Inflammatory macrophage treated with lipopolysaccharide for 1 hour (primary cell): ENCODE measurements at places on chromosomes 3 and 15.
A peak's percentile ranks its signal among the peaks of the same experiment; 100 is the strongest.

DNA sequence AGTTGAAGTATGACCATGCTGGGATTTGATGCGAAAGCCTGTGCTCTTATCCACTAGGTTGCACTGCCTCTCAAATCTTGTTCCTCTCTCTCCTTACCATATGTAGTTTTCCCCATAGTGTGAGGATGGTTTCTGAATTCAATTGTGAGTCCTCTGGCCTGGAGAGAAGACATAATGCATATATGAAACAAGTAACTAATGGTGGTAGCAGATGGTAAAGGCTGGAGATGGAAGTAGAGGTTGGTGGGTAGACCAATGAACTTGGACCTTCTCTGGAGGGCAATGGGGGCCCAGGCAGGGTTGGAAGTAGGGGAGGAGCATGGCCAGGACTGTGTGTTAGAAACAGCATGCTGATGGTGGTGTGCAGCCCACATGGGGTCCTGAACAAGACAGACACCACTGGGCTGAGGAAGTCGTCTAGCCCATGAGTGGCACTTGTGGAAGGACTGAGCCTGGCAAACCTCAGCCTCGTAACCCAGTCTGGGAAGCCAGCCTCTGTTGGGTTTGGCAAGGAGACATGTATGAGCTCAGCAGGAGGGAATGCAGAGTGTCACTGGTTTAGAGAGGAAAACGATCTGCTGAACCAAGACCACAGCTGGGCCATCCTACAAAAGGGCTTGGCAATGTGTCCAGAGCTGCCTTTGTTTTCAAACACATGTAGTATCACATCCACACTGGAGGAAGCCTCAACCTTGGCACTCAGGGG is 18.5 kb upstream of the LMCD1 start:
- DNase-seq = no peak

DNA sequence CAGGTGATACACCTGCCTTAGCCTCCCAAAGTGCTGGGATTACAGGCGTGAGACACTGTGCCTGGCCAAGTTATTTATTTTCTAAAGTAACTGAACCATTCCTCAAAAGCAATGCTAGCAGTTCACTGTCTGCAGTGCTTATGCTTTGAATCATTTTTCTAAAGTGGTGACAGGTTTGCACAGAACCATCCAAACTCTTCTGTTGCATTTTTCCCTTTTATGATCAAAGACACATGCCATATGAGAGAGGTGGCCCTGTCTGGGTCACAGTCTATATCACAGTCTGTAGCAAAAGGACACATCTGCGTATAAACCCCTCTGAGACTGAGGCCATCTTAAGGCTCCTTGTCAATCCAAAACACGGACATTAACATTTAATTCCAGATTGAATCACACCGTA is 17.2 kb downstream of the CDCP1 start:
- DNase-seq = no peak

DNA sequence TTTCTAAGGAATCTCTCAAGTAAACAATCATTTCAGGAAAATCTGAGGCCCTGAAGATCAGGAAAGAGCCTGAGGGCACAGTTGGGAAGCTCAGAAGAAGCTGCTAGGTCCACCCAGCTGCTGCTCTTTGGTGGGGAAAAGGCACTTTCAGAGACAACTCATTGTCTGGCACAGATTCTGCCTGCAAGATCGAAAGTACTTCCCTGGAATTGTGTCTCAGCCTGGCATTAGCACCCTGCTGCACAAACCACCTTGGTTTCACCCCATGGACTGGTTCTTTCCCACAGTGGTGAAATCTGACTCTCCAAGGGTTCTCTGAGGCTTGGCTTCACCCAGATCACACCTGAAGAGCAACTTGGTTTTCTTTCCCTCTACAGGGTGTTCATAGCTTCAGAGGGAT is 18.7 kb downstream of the THRB start:
- DNase-seq = no peak

- DNase-seq = no peak
Measured at GRCh38 chr3:105414841-105415240, 48.1 kb downstream of the ALCAM start.

DNA sequence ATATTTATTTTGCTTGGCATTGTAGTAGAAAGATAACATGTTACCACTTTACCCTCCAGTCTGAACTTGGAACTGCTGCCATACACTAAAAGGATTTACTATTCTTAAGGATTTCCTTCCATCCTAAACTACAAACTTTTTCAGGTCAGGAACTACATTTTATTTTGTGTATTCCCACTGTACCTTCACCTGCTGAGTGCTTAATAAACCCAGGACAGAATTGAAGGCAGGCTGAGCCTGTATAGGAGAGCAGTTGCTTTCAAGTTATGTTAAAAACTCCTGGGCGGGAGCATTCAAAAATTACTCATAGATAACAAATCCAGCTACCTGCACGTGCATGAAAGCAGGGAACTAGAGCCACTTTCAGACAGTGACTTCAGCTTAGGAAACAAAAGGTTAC is 58.3 kb downstream of the CACNA1D start:
- DNase-seq = no peak

DNA sequence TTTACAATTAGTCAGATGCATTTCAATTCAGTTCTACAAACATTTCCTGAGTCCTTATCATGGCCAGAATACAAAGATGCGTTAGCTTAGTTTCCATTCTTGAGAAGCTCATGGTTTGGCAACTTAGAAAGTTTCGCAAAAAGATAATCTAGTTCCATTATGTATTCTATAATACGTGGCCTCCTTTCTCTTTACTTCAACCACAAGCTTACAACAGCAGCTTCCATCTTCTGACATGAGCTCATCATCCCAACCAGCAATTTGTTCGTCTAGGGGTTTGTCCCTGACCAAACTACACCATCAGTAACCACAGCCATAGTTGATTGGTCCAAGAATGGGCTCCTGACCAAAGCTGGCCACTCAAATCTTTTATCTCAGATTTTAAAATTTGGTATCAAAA is 267.6 kb upstream of the TBC1D5 start:
- DNase-seq = peak; percentile 7

DNA sequence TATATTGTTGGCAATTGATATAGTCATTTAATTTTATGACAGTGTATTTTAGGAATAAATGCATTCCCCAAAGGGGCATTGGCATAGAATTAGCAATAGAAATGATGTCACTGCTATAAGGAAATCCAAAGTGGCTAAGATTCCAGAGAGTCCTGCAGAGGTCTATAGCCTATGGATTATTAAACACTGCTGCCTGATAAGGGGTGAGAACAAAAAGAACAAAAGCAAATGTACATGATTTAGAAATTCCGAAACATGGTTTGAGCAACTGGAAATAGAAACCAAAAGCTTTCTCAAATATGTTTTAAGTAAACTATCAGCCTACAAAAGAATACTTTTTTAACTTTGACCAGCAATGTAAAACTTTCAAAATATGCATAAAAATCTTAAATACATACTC is 280.1 kb upstream of the RASGRP1 start:
- DNase-seq = no peak

DNA sequence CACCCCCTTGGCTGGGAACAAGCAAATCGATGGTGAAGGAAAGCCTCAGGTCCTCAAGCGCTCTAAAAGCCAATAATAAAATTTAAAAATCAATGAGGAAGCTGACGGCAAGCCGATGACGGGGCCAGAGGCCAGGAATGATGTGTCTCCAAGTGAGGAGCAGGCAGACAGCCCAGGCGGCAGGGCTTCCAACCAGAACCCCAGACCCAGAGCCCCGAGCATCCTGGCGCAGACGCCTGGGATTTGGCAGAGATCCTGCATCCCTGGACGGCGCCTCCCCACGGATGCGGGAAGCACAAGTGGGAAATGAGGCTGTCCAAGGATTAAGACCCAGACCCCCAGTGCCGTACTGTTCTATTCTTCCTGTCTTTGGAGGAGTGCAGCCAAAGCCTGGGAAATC is 123.0 kb upstream of the PROK2 start:
- no peak for DNase-seq

GRCh38 chr3:58693940-58694850 is 27.6 kb upstream of the FAM3D start:
- DNase-seq = peak; percentile 77

DNA sequence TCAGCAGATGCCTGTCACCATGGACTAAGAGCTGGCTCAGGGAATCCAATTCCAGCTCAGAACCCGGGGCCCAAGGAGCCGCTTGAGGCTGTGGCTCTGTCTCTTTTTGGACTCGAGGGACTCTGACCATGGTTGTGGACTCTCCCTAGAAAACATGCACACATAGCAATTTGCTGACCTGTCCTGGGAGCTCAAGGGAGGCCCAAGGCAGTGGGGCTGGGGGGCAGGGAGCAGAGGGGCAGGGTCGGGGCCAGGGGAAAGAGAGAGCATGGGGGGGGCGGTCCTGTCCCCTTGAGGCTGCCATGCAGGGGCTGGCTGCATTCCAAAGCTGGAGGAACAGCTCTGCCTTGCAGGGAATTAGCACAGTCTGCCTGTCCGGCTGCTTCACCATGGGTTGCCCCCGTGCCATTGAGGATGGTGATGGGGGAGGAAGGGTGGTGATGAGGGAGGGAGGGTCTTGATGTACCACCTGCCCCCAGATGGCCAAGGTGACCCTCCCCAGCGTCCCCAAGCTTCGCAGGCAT is 190.1 kb downstream of the GOLGA6L6 start:
- DNase-seq = no peak

- no peak for DNase-seq
Measured at GRCh38 chr3:31065765-31066164, 171.3 kb upstream of the GADL1 start.

GRCh38 chr15:40241269-40242212 is 2.7 kb downstream of the PAK6 start:
- DNase-seq = no peak

DNA sequence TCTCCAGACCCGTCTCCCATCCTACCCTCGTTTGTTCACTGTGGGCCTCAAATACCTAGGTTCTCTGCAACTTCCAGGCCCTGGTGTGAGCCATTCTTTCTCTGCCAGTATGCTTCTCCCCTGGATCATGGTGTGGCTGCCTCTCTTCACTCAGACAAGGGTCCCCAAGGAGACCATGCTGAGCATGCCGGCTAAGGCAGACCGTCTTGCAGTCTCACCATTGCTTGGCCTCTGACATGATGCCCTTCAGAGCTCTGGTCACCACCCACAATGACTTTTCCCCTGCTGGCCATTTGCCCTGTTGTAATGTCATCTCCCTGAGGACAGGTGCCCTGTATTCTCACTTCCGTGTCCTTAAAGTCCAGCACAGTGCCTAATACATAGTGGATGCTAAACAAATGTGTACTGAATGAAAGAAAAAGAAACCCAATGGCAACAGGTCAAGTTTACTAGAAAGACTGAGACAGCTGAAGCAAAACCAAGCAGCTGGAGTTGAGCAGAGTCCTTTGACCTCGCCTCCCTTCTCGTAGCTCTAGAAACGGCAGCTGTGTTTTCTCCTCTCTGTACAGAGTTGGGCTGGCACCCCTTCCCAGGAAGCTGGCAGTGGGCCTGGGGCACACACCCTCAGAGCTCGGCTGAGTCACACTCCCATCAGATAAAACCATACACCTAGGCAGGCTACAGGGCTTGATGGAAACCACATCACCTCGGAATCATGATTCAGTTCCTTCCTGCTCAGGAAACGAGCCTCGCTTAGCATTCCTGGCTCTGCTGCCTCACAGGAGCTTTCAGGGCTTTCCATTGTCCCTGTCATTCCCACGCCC is 8.6 kb downstream of the TLR9 start:
- DNase-seq = no peak

DNA sequence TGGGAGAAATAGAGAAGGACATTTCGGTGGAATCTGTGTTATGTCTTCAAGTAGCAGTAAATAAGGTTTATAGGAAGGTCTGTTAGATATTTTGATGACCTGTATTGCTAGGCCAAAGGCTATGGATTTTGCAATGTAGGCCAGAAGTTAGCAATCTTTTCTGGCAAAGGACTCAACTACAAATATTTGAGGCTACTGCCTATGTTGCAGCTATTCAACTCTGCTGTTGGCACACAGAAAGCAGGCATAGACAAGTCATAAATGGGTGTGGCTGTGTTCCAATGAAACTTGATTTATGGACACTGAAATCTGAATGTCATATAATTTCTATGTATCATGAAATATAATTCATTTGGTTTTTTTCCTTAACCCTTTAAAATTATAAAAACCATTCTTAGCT is 438.7 kb upstream of the C2CD4B start:
- DNase-seq = no peak

- DNase-seq = no peak
Measured at GRCh38 chr3:126907557-126907956, 75.4 kb upstream of the PLXNA1 start.

- DNase-seq = peak; percentile 70
Measured at GRCh38 chr3:38004415-38005075, 14.0 kb downstream of the VILL start.

- peak; percentile 54 for DNase-seq
Measured at GRCh38 chr3:152269056-152269830, 514 bp downstream of the MBNL1 start.

- no peak for DNase-seq
Measured at GRCh38 chr3:137764001-137764433, at the start of gene SOX14. Gene SOX14 (plus strand): TSS chr3:137764315. CDS start chr3:137764785, 470 bp downstream.

GRCh38 chr3:23804441-23805209 is 1.1 kb upstream of the UBE2E1 start:
- DNase-seq = no peak

- no peak for DNase-seq
Measured at GRCh38 chr3:32411442-32411841, 19.8 kb downstream of the CMTM7 start.

DNA sequence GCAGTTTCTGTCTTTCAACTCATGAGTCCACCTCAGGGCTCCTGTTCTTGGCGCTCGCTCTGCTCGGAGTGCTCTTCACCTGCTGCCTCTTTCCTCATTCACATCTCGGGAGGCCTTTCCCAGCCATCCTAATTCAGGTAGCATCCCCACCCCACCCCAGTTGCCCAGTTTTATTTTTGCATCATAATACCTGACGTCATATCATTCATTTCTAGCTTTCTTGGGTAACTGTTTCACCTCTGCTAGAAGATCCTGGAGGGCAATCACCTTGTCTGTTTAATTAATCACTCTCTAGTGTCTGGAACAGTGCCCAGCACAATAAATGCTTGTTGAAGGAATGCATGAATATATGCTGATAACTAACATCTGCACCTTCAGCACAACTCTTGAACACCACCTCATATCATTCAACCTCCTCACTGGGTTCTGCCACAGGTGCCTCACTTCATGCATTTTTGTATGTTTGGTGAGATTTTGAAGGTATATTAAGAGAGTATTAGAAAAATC is 7.6 kb downstream of the NUSAP1 start:
- DNase-seq = no peak

- no peak for DNase-seq
Measured at GRCh38 chr3:26233374-26233773, 389.2 kb upstream of the LRRC3B start.

DNA sequence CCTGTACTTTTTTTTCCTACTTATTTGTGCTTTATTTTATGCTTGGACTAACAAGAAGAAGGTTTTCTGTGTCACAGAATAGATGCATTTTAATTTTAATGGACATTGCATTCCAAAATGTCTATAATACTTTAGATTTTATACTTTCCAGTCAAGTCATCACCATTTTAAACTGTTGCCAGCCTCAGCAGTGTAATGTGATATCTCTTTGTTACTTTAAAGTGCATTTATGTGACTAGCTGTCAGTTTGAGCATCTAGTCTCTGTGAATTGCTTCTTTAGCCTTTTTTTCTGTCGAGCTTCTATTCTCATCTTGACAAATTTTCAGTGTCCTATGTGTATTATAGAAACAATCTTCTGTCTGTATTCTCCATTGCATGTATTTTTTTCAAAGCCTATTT is 511.4 kb upstream of the CBLB start:
- no peak for DNase-seq
